GM03348 (cell line): ENCODE measurements at places on chromosomes 13 and 19.

DNA sequence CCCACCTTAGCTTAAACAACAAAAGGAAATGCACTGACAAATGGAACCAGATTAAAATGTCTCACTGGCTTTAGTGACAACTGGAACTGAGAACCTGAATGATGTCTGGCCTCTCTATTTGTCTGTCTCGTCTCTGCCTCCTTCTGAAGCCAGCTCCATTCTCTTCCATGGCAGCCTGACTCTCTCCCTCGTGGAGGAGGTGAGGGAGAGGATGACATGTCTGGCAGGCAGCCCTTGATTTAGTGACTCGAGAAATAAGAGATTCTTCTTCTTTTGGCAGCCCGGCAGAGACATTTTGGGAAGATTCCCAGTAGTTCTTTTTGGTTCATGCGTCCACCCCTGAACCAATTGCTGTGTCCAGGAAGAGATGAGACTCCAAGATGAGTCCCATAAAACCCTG is 131.7 kb downstream of the KLF5 start:
- DNase-seq, result no peak

- peak; percentile 17 for DNase-seq
Measured at GRCh38 chr19:11480715-11481533, at the start of gene ELAVL3. Gene ELAVL3 (minus strand): TSS chr19:11481046. CDS start chr19:11480608, 438 bp downstream.

DNA sequence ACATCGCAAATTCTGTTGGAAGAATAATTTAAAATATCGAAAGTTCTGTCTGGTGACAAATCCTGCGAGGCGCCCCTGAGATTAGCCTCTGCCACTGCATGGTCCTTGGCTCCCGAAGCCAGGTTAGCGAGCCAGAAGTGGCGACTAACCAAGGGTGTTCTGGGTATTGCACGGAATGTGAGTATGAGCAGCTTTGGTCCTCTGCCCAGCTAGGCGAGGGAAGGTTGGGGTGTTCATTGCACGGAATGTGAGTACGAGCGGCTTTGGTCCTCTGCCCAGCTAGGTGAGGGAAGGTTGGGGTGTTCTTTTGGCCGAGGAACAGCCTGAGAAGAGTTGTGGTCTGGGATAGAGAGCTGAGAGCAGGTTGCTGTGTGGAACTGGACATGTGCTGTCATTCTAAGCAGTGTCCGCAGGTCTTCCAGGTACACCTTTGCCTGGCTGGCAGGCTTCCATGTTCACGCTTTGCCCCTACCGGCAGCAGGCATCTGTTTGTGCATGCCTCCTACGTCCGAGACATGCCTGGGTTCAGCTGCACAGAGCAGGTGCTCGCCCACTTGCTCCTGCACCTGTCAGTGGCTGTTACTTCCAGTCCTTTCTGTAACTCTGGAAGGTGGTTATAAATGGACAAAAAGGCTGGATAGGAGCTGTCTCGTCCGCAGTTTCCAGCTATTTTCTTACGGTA is 18.3 kb upstream of the TEX29 start:
- no peak for DNase-seq

- peak; percentile 40 for DNase-seq
Measured at GRCh38 chr13:29591310-29591709, 4.2 kb downstream of the SLC7A1 start.

DNA sequence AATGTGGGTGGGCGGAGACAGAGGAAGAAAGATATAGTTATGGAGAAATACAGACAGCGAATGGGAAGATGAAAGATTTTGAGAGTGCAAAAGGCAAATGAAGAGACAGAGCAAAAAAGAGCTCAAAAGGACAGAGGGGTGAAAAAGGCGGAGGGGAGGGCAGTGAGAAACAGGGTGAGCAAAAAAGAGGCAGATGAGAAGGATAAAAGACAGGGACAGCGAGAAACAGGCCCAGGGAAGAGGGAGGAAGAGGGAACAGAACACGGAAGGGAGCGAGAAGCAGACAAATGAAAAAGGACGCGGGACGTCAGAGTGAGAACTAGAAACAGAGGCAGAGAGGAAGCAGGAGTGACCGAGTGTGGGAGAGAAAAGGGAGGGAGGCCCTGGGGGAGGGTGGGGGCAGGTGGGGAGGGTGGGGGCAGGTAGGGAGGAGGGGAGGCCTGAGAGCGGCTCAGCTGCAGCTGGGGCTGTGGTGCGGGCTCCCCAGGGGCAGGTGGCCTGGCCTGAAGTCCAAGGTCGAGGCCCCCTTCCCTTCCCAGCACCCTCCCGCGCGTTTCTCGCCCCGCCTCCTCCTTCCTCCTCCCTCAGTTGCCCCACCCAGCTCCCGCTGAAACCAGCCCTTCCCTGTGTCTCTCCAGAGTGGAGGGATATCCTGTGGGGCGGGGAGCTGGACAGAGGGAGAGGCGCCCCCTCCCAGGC is 2.9 kb downstream of the KLK1 start:
- DNase-seq, result no peak

DNA sequence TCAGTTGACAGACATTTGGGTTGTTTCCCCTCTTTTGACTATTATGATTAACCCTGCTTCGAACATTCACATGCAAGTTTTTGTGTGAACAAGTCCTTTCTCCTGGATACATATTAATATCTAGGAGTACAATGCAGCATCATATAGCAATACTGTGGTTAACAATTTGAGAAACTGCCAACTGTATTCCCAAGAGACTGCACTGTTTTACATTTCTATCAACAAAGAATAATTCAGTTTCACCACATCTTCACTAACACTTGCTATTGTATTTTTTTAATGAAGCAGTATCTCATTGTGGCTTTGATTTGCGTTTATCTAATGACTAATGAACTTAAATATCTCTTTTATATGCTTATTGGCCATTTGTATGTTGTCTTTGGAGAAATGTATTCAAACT is 184.6 kb upstream of the NBEA start:
- no peak for DNase-seq

- DNase-seq, result no peak
Measured at GRCh38 chr13:112917737-112918136, 51.3 kb upstream of the MCF2L start.

GRCh38 chr13:21297447-21297846 is 121.0 kb downstream of the MRPL57 start:
- DNase-seq, result no peak

DNA sequence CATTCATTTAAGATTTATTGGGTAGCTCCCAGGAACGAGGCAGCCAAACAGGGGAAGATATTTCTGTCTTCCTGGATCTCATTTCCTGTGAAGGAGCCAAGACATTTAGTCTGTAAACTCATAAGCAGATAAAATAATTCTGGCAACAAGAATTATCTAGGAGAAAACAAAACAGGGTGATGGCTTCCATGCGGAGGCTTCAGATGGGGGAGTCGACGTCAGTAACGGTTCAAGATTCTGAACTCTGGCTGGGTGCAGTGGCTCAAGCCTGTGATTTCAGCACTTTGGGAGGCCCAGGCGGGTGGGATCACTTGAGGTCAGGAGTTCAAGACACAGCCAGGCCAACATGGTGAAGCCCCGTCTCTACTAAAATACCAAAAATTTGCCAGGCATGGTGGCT is 1.3 kb downstream of the GNA15 start:
- DNase-seq, result no peak

DNA sequence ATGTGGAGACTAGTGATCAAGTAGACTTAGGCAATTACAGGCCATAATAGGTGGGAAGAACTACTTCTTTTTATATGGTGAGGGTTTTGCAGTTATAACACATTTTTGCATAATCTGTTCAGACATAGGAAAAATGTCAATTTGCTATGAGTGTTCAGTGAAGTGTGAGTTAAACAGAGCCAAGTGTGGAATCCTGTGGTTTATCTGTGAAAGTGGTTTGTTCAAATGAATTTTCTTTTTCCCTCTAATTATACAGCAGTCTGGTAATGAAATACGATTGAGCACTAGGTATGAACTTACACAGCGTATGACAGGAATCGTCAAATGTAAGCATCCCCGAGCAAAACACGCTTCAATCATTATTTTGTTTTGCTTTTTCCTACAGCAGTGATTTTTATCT is 178.3 kb downstream of the STK24 start:
- no peak for DNase-seq

DNA sequence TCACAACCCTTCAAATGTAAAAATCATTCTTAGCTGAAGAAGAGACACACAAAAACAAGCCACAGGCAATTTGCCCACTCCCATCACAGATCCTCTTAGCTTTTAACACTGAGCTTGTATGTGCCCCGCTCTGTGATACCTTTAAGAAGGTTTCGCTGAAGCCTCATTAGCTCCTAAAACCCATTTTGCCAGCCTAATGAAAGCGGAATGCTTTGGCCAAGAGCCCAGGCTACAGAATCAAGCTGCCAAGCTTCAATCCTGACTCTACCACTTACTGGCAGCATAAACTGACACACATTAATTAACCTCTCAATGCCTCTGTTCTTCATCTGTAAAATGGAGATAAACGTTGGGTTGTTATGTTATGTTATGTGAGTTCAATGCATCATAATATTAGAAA is 10.5 kb downstream of the ZNF112 start:
- no peak for DNase-seq

DNA sequence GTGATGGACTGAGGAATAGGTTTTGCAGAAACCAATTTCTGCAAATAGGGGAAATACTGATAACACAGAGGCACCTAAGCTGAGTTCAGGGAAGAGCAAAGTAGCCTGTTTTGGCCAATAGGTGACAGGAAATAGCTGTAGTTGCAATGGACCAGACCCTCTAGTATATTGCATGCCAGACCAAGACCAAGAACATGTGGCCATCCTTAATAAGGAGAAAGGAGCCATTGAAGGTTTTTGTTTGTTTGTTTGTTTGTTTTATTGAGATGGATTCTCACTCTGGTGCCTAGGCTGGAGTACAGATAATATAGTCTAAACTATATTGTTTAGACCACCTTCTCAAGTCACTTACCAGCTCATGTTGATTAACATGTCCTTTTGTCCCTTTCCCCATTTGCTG is 101.5 kb downstream of the ZNF557 start:
- DNase-seq, result no peak

GRCh38 chr19:18507021-18507726 is 14.7 kb downstream of the ELL start:
- no peak for DNase-seq

GRCh38 chr13:75596657-75597182 is 39.4 kb upstream of the LMO7 start:
- no peak for DNase-seq

- DNase-seq, result no peak
Measured at GRCh38 chr13:103952183-103952582, 886.0 kb upstream of the SLC10A2 start.

DNA sequence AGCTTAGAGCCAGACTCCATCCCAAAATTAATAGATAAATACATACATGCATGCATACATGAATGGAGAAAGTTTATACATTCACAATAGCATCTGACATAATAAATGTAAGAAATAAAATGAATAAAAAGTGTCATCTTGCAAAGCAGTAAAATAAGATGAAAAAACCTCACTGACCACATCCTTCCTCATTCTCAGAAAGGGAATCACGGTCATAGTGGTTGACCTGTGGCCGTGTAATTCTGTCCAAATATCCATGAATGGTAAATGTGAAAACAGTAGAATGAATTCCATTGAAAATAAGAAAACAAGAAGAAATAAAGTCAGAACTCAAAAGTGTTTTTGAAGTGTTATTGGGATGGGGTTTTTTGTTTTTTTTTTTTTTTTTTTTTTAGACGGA is 9.8 kb upstream of the CDC42EP5 start:
- no peak for DNase-seq

DNA sequence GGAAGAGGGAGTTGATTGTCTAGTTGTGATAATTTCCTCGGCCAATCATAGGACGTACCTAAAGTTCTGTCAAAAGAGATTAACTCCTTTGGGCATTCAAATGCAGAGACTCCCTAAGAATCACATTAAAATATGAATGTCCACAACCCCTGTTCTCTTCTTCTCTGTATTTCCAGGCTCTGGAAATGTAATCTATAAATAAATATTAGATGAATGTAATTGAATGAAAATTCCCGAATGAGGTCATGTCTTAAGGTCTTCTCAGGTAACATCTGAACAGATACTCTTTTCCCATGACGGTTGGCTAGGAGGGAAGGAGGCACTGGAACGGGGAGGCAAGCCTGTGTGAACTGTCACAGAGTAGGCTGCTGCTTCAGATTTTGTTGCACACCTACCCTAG is 145.2 kb downstream of the OXGR1 start:
- DNase-seq, result no peak

- DNase-seq, result peak; percentile 11
Measured at GRCh38 chr19:37867831-37868230, 38.6 kb downstream of the WDR87 start.

DNA sequence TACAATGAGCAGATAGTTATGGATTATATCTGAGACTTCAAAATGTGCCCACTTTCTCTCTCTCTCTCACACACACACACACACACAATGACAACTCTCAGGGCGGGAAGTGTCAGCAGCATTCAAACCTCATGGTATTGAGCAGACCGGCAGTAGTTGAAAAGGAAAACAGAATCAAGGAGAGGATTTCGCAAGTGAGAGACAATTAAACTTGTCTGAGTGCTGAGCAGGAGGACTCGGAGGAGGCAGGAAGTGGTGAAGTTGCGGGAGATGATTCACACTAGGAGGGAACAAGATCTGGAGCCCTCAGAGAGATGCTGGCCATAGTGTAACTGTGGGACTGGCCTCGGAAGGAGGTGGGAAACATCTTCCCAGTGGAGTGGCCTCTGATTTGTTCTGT is 353.1 kb downstream of the EFNB2 start:
- peak; percentile 87 for DNase-seq

GRCh38 chr13:35886332-35887114 is 244.7 kb downstream of the DCLK1 start:
- DNase-seq, result no peak

- no peak for DNase-seq
Measured at GRCh38 chr13:67493835-67494234, 263.7 kb upstream of the PCDH9 start.

DNA sequence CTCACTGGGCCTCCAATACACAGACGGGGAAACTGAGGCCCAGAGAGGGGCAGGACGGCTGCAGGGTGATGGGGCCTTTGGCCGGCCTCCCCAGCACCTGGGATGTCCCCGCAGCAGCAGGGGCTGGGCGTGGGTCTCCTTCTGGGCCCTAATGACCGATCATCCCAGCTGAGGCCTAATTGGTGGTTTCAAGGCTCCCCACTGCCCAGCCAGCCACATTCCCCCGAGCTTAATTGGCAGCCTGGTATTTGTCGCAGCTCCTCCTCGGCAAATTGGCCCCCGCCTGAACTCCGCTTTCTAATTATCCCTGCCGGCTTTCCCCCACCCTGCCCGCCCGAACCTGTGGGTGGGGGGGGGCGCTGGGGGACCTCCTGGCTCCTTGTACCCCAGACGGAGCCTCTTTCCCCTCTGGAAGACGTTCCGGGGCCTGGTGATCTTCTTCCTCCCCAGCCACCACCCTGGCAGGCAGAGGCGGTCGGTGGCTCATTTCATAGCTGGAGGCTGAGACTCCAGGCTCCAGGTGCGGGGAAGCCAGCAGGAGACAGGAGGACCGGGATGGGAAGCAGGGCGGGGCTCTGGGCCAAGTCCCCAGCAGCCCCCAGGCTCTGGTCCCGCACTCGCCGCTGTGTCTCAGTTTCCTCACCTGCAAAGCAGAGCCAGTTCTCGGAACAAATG is 27.2 kb upstream of the WDR18 start:
- DNase-seq, result peak; percentile 86

- DNase-seq, result no peak
Measured at GRCh38 chr13:107067381-107067780, 499.4 kb upstream of the ARGLU1 start.

- DNase-seq, result peak; percentile 12
Measured at GRCh38 chr13:31629085-31629780, 110.1 kb upstream of the RXFP2 start.

GRCh38 chr13:98549006-98549727 is 27.7 kb downstream of the STK24 start:
- peak; percentile 82 for DNase-seq

GRCh38 chr19:948842-949496 is 23.1 kb downstream of the ARID3A start:
- DNase-seq, result no peak

GRCh38 chr19:45280471-45280961 is 29.4 kb downstream of the MARK4 start:
- DNase-seq, result no peak
